ENCODE measurements at places on chromosomes 3 and 15.

GRCh38 chr3:144868506-144868905, 896.9 kb downstream of the DIPK2A start:
- no peak for DNase-seq

DNA sequence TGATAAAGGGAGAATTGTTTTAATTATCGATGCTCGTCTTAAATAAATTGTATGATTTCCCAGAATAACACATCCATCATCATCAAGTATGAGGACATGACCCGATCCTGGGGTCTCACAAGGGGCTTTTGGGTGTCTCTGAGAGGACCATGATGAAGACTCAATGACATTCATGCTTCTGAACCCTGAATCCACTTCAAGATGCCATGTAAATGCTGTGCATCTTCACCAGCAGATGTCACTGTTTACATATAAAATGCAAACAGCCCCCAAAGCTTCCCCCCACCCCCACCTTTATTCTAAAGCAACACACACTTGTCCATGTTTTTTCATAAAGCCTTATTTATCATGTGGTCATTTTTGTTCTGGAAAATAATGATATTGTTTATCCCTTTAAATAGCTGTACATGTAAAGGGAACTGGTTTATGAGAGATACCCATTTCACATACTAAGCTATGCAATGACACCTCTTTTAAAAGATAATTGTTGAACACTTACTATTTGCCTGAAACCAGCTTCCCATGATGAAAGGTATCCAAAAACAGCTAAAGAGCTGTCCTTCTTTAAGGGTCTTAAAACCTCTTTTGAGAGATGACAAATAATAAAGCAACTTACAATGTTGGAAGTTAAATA, 69.7 kb upstream of the UBE3A start:
- DNase-seq: no peak

- DNase-seq: no peak
These were observed 21.4 kb downstream of the CCR1 start for GRCh38 chr3:46186471-46187340.

- DNase-seq: no peak
These were observed 67.0 kb downstream of the EDEM1 start for GRCh38 chr3:5254281-5255048.

DNA sequence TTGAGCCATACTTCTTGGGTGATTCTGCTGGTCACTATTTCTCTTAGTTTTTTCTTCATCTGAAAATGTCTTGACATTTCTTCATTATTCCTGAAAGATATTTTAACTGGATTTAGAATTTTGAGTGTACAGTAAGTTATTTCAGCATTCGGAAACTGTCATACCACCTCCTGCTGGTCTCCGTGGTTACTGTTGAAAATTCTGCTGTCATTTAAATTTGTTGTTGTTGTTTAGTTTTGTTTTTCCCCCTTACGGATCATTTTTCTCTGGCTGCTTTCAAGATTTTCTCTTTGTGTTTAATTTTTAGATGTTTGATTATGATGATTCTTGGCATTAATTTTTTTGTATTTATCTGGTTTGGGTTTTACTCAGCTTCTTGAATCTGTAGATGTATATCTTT, 100.5 kb downstream of the CHRNA7 start:
- DNase-seq: no peak

GRCh38 chr15:66938114-66938830, 127.1 kb upstream of the SMAD3 start:
- no peak for DNase-seq

DNA sequence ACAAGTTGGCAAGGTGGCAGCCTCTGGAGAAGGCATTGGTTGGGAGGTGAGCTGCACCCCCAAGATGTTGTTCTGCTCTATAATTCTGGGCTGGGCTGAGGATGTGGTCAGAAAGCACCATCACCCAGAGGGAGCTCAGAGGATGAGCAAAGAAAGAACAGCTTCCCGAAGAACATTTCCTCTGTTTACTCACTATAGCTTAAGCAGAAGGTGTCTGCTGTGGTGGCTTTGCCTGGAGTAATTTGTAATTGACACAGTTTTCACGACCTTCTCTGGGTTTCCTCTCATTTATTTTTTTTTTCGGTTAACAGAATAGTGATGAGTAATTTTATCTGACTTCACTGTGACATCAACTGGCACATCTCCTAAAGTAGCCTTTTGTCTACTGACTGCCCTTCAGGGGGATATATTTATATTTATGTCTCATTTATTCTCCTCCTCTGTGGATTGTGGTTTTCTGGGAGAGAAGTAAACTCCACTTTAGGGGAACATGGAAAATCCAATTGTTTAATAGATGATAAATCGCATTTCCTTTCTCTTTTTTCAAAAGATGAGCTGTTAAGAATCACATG, 49.5 kb upstream of the ABHD17C start:
- no peak for DNase-seq

GRCh38 chr15:27087651-27088583, 116.9 kb downstream of the GABRG3 start:
- no peak for DNase-seq

DNA sequence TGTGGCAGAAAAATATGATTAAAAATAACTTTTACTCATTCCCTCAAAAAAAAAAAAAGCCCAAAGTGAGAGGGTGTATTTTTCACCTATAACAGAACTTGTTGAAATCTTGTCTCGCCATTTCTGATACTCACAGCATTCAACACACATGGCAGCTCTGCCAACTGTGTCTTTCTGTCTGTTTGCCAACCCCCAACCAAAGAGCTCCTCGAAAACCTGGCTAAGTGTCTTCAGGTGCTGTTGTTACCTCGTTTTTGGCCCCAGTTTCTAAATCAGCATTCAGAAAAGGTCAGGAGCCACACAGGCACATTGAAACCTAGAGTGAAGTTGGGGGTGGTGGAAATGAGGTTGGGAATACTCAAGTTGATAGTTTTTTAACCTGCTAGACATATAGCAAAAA, 123.5 kb downstream of the TMEM108 start:
- DNase-seq: no peak

DNA sequence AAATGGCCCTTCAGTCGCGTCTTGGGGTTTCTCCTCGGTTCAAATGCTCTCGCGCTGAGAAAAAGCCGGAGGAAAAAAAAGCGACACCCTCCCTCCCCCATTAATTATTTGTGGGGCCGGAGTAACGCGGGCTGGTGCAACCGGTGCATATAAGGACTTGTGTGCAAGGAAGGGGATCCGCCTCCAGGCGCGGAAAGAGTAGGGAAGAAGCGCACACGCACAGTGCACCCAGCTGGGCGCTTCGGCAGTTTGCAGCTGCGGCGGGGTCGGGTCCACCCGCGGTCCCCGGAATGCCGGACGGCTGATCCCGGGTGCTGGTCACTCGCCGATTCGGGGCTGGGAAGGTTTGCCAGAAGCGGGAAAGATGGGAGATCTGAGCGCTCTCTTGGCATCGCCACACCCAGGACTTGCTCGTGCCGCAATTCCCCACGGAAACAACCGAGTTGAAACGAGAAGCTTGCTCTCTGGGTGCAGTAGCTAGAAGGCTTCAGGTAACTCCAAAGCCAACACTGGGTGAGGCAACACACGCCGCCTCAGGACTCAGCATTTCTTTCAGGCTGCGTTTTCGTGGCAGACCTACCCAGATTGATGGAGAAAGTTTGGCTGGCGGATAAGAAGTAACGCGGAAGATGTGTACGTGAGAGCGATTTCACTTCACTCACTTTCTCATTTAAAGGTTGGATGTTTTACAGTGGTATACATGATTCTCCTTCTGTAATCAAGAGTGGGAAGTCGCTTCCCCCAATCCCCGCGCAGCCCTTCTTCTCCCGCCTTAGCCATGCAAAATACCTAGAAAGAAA, 720 bp upstream of the TNIK start:
- DNase-seq: peak; percentile 82

DNA sequence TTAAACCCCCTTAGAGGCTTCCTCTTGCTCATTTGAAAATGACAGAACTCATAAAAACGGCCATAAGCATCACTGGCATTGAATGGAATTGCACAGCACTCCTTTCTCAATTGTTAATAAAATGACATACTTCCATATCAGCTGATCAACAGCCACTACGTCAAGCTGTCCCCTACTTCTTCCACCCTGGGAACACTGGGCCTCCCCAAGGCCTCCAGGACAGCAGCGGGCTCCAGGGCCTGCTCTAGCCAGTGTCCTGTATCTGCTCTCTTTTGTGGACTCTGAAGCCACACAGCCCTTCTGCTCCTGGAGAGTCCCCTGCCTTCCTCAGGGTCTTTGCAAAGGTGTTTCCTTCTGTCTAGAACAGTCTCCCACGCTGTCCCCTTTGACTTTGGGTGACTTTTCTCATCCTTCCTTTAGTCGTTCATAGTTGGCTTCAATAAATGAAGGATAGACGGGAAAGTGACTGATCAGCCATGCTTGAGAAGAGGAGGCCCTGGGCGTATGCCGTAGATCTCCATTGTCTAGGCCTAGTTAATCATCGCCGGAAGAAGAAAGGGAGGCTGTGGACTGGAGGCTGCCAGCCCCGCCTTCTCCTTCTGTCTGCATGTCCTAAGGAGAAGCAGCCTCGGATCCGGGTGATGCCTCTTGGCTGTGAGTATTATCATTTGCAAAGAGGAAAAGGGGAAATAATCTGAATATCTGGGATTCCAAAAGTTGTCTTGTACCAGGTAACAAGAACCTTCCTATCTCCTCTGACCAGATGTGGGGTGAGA, 4.7 kb upstream of the THSD4 start:
- no peak for DNase-seq

DNA sequence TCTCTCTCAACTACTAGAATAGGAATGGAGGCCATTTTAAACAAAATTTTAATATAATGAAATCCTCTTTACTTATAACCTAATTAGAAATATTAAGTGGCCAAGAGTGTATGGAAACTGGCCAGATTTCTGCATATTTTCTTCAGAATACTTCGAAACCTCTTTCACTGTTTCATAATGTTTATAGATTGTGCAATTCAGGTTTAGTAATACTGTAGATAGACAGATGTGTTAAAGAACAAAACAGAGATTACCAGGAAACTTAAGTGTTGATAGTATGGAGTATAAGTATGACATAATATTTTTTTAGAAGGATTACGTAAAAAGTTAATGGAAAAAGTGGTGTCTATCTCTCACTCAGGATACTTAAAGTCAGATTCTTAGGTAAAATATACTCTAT, 4.7 kb downstream of the ABHD5 start:
- no peak for DNase-seq

DNA sequence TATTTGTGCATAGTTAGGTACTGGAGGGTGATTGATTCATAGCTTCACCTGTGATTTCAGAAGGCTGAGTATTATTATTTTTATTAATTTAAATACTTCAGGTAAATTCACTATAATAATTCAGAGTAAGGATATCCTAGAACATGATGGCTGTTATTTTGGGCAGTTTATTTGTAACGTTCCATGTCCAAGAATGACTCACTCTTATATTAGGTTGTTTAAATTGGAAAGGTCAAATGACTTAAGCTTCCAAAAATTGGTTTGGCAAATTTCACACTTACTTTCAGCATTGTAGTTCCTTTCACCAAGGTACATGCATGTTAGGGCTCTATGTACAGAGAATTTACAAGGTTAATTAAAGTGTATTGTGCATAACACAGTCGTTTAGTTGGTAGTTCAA, 120.2 kb downstream of the EPHA3 start:
- no peak for DNase-seq

GRCh38 chr3:138440121-138440521, 5.7 kb downstream of the ESYT3 start:
- DNase-seq: no peak

DNA sequence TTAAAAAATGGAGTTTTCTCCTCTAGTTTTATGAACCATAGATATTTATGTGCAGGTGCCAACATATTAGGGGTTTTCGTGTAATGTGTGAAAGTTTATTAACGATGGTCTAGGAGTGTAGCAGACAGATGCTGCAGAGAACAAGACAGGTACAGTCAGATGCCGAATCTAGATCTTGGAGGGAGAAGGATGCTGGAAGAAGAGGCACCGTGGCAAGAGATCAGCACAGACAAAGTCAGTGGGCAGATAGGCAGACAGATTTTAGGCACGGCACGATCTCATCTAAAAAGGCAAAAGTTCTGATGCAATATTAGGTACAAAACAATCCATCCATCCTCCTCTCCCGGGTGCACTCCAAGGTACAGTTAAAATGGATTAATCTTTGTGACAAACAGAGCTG, 161.6 kb downstream of the TIGIT start:
- no peak for DNase-seq

- no peak for DNase-seq
These were observed 397.4 kb upstream of the AZI2 start for GRCh38 chr3:28745916-28746617.

- no peak for DNase-seq
These were observed 7.1 kb upstream of the SLC30A4 start for GRCh38 chr15:45529613-45530012.

DNA sequence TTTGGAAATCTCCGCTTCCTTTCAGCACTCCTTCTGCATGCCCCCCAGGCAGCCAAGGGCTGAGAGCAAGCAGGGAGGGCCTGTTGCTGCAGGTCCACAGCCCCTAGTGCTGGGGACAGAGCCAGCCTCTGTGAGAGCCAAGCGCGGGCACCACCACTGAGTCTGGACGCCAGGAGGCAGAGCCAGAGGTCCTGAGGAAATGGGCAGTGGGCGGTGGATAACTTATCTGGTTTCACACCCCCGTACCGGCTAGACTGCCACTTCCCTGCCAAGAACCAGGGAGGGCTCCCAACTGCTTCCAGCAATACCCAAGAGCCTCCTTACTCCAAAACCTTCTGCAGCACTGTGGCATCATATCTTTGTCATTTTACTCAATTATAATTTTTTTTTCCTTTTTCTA, 141.6 kb upstream of the IGF1R start:
- no peak for DNase-seq

DNA sequence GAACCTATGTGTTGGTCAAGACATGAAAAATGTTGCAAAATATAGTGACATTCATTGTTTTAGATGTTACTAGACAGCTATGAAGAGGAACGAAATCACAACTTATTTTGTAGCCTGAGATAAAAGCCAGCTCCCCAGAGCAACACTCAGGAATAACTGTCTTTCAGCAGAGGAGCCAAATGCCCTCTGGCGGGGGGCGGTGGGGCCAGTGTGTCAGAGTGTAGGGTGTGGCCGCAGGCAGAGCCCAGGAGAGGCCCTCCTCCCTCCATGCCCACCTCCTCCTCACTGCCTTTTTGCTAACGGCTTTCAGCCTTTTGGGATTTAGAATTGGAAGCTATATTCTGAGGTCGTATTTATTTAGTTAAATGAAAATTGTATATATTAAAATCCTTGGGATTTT, 16.9 kb downstream of the APOD start:
- DNase-seq: no peak

DNA sequence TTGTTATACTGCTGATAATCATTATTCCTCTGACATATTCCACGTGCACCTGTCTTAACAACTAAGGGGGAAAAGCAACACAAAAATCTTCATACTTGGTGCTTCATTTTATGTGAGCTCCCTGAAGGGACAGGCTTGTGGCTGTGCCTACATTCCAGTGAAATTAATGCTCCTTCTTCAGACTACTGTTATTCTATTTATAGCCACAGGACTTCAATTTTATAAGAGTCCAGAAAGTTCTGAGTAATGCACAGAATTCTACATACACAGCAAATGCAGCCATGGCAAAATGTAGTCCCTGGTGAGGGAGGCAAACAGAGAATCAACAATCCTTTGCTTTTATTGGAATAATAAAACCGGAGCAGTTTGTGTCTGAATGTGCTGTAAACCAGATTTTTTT, 417.1 kb downstream of the RBMS3 start:
- no peak for DNase-seq

Data from NCI-H524 treated with DMSO at 0.1 percent for 48 hours (cell line).